CD4-positive, alpha-beta T cell treated with Interleukin-15 for 4 hours (primary cell): ENCODE measurements at places on chromosomes 12 and 14.

DNA sequence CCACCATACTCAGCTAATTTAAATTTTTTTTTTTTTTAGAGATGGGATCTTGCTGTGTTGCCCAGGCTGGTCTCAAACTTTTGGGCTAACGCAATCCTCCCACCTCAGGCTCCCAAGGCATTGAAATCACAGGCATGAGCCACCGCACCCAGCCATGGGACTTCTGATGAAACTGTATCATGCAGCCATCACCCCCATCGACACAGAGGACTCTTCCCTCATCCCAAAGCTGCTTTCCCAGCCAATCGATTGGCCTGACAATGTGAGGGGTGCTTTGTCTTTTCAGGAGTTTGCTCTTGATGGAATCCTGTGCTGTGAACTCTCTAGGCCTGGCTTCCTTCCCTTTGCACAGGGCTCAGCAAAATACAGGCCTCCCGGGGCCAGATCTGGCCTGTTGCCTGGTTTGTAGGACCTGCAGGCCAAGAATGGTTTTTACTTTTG lies 59.6 kb upstream of the NCOR2 start:
- no peak for DNase-seq

DNA sequence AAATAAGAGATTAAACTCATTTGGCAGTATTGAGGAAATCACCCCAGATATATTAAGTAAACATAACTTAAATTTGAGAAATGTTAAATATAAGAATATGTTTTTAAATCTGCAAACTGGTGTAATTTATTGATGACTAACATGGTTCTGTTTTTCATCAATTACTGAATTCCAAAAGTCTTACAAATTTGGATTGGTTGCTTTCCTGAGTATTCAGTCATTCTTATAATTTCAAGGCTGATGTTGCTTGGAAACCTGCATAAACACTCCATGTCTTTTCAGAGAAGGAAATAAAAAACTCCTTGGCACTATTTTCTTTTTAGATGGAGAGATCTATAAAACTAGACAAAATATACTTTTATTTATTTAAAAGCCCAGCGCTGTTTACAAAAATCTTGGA lies 71.7 kb downstream of the NOVA1 start:
- DNase-seq, result no peak

DNA sequence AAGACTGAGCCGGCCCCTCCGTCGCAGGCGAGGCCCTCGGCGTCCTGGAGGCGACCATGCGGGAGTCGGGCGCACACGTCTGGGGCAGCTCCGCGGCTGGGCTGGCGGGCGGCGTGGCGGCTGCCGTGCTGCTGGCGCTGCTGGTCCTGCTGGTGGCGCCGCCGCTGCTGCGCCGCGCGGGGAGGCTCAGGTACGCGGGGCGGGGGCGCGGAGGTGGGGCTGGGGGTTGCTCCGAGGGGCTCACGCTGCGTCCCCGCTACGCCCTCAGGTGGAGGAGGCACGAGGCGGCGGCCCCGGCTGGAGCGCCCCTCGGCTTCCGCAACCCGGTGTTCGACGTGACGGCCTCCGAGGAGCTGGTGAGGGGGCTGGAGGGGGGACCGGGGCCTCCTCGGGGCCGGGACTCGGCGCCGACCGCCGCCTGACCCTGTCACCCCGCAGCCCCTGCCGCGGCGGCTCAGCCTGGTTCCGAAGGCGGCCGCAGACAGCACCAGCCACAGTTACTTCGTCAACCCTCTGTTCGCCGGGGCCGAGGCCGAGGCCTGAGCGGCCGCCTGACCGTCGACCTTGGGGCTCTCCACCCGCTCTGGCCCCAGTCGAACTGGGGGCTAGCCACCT lies 7.8 kb downstream of the AMN start:
- DNase-seq, result no peak

DNA sequence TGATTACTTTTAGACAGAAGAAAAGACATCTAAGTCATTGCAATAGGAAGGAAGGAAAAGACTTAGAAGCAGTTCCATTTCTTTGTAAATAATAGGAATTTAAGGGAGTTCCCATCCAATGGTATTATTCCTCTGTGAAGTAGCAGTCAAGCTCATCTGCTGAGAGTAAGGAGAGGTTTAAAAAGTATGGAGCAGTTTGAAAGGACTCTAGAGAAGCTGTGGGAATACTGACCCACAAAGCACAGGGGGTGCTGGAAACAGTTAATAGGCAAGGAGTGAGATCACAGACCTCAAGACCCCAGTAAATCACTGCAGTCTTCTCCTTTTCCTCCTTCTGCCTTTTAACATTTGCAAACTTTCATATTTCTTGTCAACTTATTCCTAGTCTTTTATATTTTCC lies 428.5 kb downstream of the ADAMTS20 start:
- DNase-seq, result no peak

DNA sequence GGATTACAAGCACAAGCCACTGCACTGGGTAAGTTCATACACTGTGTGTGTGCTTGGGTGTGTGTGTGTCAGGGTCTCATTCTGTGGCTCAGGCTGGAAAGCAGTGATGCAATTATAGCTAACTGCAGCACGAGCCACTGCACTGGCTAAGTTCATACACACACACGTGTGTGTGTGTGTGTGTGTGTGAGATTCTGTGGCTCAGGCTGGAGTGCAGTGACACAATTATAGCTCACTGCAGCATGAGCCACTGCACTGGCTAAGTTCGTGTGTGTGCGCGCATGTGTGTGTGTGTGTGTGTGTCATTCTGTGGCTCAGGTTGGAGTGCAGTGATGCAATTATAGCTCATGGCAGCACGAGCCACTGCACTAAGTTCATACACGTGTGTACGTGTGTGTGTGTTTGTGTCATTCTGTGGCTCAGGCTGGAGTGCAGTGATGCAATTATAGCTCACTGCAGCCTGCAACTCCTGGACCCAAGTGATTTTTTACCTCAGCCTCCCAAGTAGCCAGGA lies 85.4 kb downstream of the HECTD1 start:
- DNase-seq, result no peak

DNA sequence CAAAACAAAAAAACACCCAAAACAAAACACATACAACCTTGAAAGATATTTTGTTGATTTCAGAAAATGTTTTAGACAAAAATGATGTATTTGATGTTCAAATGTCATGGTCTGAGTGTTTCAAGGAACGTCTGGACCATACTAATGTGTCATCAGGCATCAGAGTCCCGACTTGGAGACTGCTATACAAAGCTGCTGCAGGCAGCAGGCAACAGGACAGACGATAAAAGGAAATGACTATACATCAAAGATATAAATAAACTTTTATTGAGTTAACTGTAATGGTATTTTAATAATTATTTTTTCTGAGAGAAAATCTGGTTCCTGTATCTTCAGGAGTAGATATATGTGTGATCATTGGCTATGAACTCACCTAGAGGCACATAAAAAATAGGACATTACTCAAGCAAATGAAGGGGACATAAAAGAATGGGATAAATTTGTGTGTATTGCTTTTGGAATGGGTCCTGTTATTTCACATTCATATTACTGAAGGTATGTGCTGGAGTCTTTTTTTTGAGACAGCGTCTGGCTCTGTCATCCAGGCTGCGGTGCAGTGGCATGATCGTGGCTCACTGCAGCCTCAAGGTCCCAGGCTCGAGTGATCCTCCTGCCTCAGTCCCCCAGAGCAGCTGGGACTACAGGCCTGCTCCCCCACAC lies 87.3 kb upstream of the HECTD1 start:
- no peak for DNase-seq
